Hindlimb muscle (tissue), 1 donor: ENCODE measurements at places on chromosomes 1 and 21.

- DNase-seq, result no peak
These were observed 84.4 kb downstream of the SGIP1 start for GRCh38 chr1:66618390-66618789.

DNA sequence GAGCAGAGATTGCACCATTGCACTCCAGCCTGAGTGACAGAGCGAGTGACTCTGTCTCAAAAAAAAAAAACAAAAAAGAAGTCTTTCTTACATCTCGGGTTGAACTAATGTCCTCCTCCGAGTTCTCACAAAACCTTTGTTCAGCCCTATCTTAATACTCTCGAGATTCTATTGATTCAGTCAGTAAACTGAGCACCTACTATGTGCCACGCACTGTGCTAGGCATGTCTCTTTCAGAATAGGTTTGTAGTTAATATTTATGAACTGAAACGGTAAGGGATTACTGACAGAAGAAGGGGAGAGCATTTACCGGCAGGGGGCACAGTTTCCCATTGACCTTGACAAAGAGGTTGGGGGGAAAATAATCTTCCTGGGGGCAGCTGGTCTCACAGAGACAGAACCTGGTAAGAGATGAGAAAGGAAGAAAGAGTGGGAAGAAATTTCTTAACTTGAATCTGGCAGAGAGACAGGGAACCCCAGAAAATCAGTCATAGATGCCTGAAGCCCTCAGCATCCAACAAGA lies 3.4 kb downstream of the PIAS3 start:
- no peak for DNase-seq

DNA sequence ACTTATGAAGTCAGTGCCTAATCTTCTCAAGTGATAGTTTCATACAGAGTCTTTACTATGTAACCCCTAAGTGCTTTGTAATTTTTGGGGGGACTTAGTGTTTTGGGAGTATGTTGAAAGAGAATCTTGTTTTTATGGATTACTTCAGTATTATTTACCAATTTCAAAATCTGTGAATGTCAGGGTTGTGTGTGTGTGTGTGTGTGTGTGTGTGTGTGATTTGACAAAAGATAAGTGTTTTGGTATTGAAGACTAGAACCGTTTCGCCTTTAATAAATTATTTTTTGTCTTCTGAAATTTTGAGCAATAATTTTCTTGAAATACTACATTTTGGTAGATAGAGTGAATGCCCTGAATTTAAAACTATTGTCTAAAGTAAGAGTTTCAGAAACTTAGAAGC lies 5.8 kb downstream of the MAGI3 start:
- DNase-seq, result no peak

- DNase-seq, result no peak
These were observed 564.2 kb downstream of the KIF26B start for GRCh38 chr1:245718951-245719350.

GRCh38 chr1:176205332-176205914 lies 1.7 kb downstream of the COP1 start:
- no peak for DNase-seq
